ENCODE measurements at places on chromosomes 4 and X.

DNA sequence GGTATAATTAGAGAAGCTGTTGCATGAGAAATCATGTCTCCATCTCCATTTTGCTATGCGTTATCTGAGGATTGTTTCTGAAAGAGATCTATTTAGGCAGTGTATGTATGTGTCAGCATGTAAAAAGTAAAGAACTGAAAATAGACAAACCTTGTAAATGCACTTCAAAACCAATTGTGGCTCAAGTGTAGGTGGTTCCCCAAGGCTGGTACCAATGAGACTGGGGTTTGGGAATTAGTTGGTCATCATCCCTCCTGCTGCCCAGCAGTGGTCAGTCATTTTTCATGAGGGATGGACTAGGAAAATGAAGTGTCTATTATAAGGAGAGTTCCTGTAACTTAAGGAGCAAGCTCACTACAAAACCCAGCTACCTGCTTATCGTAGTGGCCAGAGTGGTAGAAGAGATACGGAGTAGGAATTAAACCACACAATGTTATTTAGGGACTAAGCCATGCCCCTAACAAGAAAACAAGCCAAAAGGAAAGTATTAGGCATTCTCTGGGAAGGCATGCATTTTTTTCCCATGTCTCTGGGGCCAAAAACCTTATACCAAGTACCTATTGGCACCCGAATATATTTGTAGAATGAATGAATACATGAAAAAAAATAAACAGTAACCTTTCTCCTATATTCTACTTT lies 259.0 kb downstream of the CHIC1 start:
- no peak for DNase-seq

- no peak for DNase-seq
Observed at GRCh38 chr4:4759232-4759631, 100.2 kb upstream of the MSX1 start.

DNA sequence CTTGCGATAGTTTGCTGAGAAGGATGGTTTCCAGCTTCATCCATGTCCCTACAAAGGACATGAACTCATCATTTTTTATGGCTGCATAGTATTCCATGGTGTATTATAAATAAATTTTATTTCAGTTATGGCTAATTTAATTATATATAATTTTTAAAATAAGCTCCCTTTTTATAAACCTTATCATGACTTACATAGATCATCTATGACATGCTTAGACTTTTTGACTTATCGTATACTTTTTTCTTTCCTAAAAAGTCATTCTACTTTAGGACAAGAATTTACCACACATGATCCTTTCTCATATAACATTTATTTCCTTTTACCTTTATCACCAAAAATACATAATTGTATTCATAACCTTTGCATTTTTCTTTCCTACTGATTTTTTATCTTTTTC lies 376.5 kb downstream of the CCSER1 start:
- no peak for DNase-seq

DNA sequence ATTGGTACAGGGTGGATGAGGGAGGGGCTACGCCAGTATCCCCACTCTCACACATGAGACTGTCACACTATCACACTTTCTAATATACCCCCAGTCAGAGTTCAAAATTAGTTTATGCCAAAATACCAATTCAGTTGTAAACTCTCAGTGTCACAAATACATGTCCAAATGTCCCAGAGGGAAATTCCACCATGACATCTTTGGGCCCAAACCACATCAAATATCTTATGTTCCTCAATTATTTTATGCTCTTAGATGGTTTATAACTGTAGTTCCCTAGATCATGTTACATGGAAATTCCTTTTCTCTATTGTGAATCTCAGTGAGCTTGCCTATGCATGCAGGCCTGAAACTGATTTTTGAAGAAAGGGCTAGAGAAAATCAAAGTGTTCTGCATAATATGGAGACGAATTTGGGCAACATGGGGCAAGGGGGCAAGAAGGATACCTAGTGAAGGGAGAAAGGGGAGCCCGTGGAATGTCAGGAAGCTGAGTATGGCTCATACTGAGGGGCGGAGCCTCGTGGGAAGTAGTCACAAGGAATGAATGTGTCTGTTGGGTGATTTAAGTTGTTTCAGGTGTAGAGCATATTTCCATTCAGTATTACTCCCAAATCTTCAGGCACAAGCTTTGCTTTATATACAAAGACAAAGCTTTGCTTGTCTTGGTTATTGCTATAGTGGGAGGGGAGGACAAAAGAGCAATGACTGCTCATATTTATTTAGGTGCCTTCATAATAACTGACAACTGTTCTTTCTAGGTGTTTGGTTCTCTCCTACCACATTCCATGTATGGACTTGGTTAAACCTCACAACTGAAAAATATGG lies 40.8 kb downstream of the CLNK start:
- no peak for DNase-seq

DNA sequence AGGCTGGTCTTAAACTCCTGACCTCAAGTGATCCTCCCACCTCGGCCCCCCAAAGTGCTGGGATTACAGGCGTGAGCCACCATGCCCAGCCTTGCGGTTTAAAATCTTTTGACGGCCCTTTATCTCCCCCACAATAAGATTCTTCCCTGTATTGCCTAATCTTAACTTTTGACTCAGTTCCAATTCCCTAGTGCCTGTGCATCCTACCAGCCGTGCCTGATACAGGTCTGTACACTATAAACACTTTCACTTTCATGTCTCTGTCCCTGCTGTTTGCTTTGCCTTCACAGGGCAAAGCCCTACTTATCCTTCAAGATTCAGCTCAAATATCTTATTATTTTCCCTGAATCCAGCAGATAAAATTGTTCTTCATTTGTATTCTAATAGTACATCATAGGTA lies 74.6 kb downstream of the WDR44 start:
- DNase-seq: no peak

- no peak for DNase-seq
Observed at GRCh38 chrX:7264399-7264798, 116.4 kb upstream of the PUDP start.

DNA sequence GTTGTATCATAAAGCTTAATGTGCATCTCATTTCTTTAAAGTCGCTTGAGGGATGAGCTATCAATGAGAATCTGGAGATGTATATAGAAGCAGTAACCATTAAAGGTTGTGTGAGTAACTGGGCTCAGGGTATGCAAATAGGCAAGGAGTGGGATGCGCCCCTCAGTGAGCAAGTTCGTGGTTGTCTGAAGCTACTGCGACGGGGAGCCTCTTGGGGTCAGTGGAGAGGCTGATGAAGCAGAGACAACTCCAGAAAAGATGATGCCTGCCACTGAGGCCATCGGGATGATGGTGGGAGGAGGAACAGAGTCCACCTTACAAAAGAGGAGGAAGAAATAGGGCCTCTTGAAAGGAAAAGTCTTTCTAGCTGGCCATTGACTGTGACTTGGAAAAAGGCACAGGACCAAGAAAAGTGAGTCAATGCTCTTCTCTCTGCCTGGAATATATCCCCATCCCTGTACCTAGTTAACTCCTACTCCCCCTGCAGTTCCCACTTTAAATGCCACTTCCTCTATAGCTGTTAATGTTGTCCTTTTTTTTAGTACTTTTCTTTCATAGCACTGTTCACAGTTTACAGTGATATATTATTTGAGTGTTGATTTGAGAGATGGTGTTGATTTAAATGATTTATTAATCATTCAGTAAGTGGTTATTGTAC lies 51.4 kb upstream of the LSM6 start:
- DNase-seq: no peak

GRCh38 chr4:161604516-161605300 lies 559.1 kb downstream of the FSTL5 start:
- no peak for DNase-seq

GRCh38 chr4:4392501-4393183 lies 5.7 kb downstream of the NSG1 start:
- DNase-seq: no peak

- no peak for DNase-seq
Observed at GRCh38 chr4:7506119-7506518, 71.4 kb upstream of the PSAPL1 start.

DNA sequence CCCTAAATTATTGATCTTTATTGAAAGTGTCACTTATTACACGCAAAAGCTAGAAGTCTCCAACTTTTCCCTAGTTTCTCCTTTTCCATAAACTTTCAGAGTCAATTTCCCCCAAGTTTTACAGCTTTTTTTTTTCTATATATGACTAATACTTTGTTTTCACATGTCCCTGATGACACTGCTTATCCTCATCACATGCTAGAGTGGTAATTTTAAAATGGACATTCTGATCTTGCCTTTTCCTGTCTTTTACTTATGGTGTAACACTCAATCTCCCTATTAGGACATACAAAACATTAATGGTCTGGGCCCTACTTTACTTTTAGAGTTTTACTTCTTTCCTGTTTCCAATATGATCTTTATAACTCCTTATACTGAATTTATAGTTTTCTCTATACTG lies 112.6 kb downstream of the ANK2 start:
- DNase-seq: no peak

- DNase-seq: no peak
Observed at GRCh38 chr4:3816983-3817960, 51.1 kb downstream of the ADRA2C start.

DNA sequence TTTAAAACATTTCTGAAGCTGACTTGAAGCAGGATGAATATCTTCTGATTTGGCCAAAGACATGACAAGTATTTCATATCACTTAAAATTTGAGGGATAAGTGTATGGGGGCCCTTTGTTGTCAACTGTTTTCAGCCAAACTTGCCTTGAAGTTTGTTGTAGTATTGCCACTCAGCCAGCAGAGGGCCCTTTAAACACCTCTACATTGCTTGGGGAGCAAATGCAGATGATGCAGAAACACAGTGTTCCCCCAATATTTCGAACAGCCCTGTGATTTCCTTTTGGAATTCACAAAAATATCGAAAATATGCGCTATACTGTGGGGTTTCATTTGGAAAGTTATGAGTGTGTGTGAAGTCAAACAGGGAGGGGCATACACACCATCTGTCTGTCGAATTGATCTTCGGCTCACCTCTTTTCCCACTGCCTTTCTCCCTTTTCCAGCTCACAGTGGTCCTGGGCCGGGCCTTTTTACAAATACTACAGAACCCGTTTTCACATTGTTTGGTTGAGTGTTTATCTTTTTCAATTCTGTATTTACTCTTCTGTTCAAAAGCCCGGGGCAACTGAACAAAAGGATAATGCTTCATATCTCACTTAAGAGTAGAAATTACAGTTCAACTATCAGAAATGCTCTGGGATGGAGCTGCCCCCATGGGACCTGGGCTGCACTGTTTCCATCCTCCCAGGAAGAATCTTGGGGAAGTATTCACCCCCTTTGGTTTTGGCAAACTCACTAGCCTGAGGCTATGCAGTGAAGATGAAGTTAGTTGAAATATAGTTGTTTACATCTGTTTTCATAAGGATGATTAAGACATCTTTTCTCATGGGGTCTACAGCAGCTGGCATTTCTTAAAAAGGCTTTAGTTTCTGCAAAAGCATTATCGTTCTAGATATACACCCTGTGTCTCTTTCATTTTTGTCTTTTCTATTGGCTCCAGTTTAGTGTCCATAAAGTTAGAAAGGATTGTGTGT lies 137.6 kb downstream of the EGF start:
- peak; percentile 38 for DNase-seq

DNA sequence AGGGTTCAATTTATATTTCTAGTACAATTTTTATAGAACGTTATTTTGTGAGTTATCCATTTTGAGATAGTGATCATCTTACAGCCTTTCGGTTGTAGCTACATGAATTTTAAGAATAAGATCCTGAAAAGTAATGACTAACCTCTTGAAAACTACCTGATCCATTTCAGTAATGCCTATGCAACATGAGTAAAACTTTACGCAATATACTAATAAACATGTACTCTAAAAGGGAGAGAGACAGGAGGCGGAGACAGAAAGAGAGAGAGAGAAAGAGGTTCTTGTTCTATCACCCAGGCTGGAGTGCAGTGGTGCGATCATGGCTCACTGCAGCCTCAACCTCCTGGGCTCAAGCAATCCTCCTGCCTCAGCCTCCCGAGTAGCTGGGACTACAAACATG lies 816.1 kb downstream of the CCSER1 start:
- DNase-seq: no peak

DNA sequence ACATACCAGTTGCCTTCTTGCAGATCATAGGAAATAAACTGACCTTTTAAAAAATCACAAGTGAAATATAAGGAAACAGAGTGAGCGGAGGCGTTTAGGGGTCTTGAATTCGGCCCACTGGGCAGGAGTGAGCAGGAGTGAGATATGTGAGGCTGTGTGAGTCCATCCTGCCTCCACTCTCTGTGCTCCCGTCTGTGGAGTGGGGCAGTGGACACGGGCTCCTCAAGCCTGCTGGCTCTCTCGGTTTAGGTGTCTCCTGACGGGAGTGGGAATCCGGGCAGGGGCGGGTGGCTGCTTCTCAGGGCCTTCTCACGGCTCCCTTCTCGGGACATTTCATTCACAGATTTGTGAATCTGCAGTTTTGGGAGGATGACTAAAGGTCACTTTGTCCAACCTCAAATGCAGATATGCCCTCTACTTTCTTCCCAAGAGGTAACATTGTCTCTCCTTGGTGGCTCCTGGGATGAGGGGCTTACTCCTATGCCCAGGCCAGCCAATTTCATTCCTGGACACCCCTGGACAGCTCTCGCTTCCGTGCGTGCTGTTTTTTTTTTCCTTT lies 27.6 kb downstream of the CYTL1 start:
- DNase-seq: no peak

- DNase-seq: no peak
Observed at GRCh38 chrX:42077675-42078074, 154.3 kb upstream of the CASK start.

- no peak for DNase-seq
Observed at GRCh38 chr4:158131027-158131426, 41.8 kb downstream of the GASK1B start.

GRCh38 chr4:82043081-82043808 lies 330.5 kb downstream of the HNRNPD start:
- DNase-seq: no peak

DNA sequence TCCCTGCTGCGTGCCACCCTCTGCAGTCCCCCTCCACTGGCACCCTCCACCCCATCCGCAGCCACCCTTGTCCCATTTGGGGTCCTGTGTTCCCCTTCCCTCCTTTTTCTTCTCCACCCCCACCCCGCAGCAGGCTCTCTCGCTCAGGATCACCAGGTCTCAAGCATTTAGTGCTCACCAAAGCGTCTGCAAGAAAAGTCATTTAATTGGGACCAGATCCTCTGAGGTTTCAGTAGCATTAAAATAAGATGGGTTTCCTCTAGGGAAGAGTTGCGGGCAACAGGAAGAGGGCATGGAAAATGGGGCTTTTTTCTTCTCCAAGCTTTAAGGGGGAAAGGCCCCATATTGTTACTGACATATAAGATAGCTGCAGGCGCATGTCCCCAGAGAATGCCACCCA lies 4.9 kb upstream of the HAUS7 start:
- DNase-seq: no peak

- DNase-seq: no peak
Observed at GRCh38 chr4:74311696-74312313, 3.5 kb downstream of the EPGN start.

- peak; percentile 36 for DNase-seq
Observed at GRCh38 chrX:153878969-153879653, 6.9 kb downstream of the L1CAM start.

DNA sequence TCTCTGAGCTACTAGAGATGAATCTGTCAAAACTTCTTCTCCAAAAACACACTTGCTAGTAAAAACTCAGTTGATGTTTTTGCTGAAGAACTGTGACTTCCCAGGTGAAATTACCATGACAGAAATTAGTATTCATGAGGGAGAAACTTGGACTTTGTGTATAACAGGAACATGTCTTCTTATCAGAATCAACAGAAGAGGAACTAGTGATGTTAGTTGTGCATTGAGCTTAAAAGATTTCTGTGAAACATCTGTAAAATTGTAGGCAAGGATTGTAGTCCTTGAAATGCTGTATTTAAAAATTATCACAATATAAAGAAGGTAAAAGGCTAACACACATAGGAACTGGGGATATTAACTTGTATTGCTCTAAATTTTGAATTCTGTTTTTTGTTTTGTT lies 11.3 kb downstream of the FAM241A start:
- DNase-seq: no peak

All from stimulated activated CD4-positive, alpha-beta T cell treated with anti-CD3 and anti-CD28 coated beads, Interleukin-4, amount 100 ng/mL, for 4 hours (primary cell).